Naive thymus-derived CD8-positive, alpha-beta T cell (primary cell): ENCODE measurements at places on chromosomes 12 and 14.

GRCh38 chr12:46209170-46209569 is 59.7 kb downstream of the SLC38A1 start:
- DNase-seq, result no peak

- no peak for DNase-seq
These were observed 25.0 kb downstream of the ATF7IP start for GRCh38 chr12:14390449-14390848.

DNA sequence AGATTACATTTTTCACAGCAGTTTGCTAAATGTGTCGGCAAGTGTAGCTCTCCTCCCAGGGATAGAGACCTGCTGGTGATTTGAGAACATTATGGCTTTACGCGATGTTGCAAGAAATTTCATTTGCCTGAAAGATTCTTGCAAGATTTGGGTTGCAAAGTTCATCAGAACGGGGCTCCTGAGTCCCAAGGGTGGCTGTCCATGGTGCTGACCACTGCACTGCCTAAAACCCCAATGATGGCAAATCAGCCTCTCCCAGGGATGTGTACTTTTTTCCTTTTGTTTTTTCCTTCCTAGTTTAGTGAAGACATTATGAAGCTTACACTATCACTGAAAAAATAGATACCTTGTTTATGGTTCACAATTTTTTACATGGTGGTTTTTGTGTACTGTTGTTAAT is 85.4 kb downstream of the WSCD2 start:
- no peak for DNase-seq

- DNase-seq, result no peak
These were observed 4.9 kb downstream of the OTX2 start for GRCh38 chr14:56805201-56805991.

GRCh38 chr12:19647806-19648556 is 208.7 kb downstream of the AEBP2 start:
- no peak for DNase-seq

GRCh38 chr12:712172-712863 is 40.1 kb upstream of the WNK1 start:
- no peak for DNase-seq
